ENCODE measurements at places on chromosomes 3 and 15.

DNA sequence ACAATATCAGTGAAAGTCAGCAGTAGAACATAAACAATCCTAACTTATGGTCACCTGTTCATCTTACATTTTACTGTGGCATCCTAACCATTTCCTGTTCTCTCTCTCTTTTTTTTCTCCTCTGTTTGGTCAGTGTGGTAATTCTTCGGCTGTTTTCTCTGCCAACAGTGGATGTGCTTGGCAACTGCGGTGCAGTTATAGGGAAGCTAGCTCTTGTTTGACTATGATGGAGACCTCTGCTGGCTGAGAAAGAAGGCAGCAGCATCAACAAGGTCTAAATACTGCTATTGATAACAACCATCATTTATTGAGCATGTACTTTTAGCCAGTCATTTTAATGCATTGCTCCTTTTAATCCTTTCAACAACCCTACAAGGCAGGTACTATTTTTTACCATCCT is 723 bp upstream of the DRD3 start:
- no peak for DNase-seq

GRCh38 chr15:50057196-50057595 is 61.8 kb downstream of the ATP8B4 start:
- no peak for DNase-seq

DNA sequence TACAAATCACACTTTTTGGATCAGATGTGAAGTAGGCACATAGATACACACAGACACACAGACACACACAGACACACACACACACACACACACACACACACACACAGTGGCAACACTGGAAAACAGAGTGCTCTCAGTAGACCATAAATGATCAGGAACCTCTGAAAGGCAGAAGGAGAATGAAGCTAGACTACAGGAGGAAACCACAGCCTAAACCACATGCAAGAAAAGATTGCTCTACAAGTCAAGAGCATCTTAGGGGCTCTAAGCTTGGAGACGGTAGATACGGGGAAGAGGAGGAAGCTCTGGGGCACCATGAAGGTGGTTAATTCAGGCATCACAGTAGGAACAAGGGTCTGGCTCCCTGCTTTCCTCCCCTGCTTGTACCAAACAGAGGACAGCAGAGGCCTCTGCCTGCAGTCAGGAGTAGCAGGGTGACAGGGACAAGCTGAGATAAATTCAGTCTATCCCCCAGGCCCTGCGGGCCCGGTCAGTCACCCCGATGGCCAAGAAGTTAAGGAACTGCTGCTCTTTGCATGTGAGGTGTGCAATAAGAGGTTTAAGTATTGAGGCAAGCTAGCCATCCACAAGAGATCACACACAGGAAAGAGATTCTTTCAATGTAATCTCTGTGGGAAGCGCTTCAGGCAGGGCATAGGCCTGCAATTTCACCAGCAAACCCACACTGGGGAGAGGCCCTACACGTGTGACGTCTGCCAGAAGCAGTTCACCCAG is 23.5 kb upstream of the ARPIN start:
- no peak for DNase-seq

- DNase-seq = no peak
Observed at GRCh38 chr3:16398648-16399047, 114.9 kb downstream of the RFTN1 start.

DNA sequence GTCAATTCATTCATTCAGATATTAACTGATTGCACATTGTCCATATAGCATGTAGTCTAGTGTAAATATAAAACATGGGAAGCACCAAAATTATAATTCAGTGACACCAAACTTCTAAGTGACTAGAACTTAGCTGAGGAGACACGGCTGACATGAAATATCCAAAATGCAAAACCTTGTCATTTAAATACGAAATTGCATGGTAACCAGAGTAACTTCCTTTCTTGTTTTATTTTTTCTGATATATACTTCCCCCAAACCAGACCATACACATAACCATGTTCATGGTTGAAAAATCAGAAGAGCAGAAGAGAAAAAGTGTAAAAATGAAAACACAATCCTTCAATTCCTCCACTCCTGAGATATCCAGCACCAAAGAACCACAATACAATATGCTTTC is 38.0 kb downstream of the CBLB start:
- DNase-seq = no peak

GRCh38 chr3:37956723-37957538 is 33.7 kb upstream of the VILL start:
- no peak for DNase-seq

GRCh38 chr3:156017352-156018030 is 102.9 kb upstream of the KCNAB1 start:
- no peak for DNase-seq

DNA sequence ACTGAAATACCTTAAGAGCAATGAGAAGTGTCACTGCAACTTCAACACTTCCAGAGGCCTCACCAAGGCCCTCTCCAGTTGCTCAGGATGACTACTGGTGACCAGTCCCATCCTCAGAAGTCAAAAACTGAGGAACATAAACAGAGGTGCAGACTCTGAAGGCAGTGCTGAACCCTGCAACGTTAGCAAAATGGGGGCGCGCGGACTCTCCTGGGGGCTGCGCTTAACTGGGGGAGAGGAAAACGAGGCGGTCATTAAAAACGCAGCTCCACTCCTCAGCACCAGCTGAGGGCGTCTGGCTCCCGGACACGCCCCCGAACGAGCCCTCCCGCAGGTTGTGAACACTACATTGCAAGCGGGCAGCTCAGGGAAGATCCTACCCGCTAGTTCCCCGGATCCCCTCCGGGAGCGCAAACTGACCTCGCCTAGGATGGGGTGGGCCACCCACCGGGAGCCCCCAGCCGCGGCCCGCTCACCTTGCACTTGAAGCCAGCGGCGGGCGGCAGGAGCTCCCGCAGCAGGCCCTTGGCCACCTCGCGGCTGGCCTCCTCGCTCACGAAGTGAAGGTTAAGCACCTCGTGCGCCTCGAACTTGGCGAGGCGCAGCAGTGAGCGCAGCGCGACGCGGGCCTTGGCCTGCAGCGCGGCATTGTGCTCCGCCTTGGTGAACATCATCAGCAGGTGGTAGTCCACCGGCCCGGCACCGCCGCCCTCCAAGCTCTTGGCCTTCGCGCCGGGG is 711 bp downstream of the XXYLT1 start:
- peak; percentile 24 for DNase-seq

GRCh38 chr3:32460031-32460749 is 42.5 kb downstream of the CMTM6 start:
- DNase-seq = no peak

DNA sequence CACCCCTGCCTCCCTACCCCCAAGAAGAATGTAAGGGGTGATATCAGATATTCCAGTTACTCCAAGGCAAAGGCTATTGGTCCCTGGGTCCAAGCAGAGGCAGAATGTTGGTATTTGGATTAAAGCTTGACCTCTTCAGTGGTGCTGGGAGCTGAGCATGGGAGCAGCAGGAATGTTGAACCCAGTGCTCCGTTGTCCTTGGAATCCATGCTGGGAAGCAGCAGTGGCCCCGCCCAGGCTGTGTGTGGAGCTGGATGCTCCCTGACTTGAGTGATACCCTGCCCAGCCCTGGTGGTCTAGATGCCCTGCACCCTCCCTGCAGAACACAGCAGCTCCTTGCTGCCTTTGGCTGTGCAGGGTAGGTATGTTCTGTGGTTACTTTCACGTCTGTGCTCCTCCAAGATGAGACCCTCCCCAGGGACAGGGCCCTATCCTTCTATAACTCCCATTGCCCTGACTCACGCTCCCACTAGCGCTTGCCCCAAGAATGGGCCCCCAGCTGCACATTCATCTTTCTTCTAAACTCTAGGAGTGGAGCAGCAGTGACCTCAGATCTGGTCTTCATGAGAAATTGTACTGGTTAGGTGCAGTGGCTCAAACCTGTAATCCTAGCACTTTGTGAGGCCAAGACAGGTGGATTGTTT is 35.1 kb downstream of the UMPS start:
- no peak for DNase-seq

- no peak for DNase-seq
Observed at GRCh38 chr3:190706582-190706981, 155.9 kb downstream of the GMNC start.

DNA sequence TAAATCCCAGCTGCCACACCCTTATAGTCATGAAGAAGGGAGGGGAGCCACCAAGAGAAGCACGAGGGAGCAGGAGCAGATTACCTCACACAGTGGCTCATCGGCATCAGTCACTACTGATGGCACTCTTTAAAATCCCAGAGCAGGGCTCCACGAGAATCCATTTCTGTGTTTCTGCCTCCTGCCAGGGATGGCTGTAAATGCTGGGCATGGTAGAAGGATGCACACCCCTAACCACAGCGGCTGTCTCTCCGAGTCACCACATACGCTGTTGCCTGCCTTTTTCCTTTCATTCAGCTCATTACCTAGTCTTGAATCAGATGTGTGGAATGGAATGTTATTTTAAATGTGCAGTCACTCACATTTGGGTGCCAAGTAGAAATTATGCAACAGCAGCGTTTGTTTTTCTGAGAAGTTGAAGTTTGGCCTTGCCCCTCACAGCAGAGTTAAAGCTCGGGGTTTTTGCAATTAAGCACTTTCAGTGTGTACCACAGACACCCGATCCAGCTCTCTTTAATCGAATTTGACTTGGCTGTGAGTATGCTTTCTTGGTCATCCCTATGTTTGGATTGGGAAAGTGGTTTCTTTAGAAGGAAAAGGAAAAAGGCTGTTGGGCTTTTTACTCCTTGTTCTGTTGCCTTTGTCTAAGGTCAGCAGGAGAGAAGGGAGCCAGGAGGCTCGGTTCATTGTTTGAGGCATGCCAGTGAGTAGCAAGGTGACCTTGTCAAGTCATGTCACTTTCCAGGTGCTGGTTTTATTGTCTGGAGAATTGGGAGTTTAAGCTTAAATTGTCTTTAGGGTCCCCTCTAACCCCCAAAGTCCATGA is 284.2 kb upstream of the TPM1 start:
- peak; percentile 68 for DNase-seq

DNA sequence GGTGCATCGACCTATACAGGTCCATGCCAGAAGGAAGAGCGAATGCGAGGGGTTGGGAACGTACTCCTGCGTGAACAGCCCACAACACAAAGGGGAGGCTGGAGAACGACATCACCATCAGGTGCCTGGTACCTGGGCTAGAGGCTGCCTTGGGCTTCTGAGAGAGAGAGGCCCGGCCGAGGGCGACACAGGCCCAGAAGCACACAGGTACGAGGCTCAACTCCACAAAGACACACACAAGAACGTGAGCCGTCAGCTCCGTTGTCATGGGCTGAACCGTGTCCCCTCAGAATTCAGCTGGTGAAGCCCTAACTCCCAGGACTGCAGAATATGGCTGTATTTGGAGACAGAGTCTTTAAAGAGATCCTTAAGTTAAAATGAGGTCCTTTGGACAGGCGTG is 134.3 kb downstream of the ATP10A start:
- no peak for DNase-seq

GRCh38 chr3:109977897-109978296 is 640.6 kb upstream of the DPPA4 start:
- no peak for DNase-seq

Data from midbrain (tissue), 1 donor.